ENCODE measurements at places on chromosomes 16 and 17. TPM values are rescaled to one million over a fixed set of nuclear protein-coding genes. Genes with fewer than 3 reads are reported as not detected.

DNA sequence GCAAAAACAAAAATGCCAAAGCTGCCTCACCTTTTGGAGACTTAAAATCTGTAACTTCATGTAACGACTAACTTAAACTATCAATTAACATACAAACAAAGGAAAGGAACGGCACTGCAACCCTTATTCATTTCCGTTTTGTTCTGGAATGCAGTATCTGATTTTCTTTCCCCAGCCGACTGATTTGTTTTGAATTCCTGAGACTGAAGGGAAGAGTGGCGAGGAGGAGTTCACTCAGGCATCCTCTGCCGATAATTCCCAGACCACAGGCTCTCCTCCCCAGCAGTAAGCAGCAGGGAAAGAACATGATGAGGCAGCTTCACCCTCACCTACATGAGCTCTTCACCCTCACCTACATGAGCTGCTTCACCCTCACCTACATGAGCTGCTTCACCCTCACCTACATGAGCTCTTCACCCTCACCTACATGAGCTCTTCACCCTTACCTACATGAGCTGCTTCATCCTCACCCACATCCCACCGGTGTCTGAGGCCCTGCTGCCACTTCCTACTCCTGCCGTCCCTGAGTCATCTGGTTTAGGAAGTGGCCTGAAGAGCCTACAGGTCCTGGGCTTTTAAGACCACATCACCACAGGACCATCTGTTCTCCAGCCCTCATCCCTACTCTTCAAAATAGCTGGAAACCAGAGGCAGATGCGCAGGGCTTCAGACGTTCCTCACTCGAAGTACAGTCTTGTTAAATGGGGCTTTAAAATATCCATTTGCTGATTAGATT, 168.0 kb upstream of the RPH3AL start:
- DNase-seq, result no peak

DNA sequence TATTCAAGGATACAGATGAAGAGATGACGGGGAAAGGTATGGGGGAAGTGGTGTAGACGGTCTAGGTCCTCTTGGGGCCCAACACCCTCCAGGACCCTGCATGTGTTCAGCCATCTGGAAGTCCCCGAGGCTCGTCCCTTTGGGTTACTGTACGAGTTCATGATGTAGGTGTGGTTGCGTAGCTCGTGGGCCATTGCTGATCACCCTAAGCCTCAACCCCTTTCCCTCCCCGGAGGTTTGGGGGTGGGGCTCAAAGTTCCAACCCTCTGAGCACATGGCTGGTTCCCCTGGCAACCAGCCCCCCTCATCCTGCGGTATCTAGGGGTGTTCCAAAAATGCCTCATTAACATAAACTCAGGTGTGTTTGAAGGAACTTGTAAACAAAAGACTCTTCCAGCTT, 98.8 kb upstream of the METRNL start:
- no peak for DNase-seq

- DNase-seq, result no peak
These were observed 25.9 kb downstream of the MYH3 start for GRCh38 chr17:10631048-10631700.

DNA sequence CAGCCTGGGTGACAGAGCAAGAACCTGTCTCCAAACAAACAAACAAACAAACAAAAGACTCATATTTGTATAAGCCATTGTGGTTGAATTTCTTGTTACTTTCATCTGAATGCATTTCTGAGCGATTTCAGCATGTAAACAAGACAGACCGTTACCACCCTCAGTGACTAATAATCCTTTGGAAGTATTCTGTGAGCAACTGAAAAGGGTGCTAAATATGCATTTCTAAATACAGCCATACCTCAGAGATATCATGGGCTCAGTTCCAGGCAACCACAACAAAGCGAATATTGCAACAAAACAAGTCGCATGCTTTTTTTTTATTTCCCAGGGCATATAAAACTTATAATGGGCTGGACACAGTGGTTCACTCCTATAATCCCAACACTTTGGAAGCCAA, 109.0 kb downstream of the USP31 start:
- no peak for DNase-seq

Gene BRCA1
- total RNA-seq, result 38.1 TPM

Gene RHBDL1
- 7.8 TPM for total RNA-seq

Gene ACAP1
- 0.08 TPM for total RNA-seq

Gene CFAP20
- 75.4 TPM for total RNA-seq

Measured in HT-29 (cell line).